ENCODE measurements at places on chromosomes 3 and 15. TPM values are rescaled to one million over a fixed set of nuclear protein-coding genes. Genes with fewer than 3 reads are reported as not detected.

Gene GMNC
- 0.09 TPM for total RNA-seq

Gene SCG5
- total RNA-seq = 20.0 TPM

Gene SPTBN5
- 6.3 TPM for total RNA-seq

Gene MESD
- total RNA-seq = 22.3 TPM

DNA sequence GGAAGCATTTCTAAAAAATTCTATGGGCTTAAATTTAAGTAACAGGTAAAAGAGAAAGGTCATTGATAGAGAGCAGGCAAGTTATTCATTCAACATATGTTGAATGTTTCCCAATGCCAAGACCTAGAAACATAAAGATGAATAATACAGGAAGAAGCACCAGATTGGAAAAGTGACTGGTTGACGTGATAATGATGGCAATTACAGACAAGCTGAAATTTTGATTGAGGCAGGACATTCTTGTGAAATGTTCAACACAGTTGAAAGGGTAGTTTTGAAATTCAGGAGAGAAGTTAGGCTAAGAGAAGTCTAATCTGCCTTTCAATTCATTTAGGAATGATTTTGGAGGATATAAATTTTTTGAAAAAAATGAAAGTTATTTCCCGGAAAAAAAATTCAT lies 536.3 kb upstream of the NAALADL2 start:
- DNase-seq = peak; percentile 48
- H3K4me1 ChIP-seq = no peaks in the 10 kb centered on the region
- no peak overlapping the region for H3K4me3 ChIP-seq
- no peak overlapping the region for H3K27ac ChIP-seq
- no peaks in the 10 kb centered on the region for H3K27me3 ChIP-seq

GRCh38 chr3:33047842-33048834 lies 48.8 kb downstream of the GLB1 start:
- peak; percentile 30 for DNase-seq
- no peak overlapping the region for H3K27ac ChIP-seq
- H3K4me1 ChIP-seq = no peaks in the 10 kb centered on the region
- H3K36me3 ChIP-seq = peaks cover 44% of the 10 kb centered on the region
- no peak overlapping the region for H3K4me3 ChIP-seq

DNA sequence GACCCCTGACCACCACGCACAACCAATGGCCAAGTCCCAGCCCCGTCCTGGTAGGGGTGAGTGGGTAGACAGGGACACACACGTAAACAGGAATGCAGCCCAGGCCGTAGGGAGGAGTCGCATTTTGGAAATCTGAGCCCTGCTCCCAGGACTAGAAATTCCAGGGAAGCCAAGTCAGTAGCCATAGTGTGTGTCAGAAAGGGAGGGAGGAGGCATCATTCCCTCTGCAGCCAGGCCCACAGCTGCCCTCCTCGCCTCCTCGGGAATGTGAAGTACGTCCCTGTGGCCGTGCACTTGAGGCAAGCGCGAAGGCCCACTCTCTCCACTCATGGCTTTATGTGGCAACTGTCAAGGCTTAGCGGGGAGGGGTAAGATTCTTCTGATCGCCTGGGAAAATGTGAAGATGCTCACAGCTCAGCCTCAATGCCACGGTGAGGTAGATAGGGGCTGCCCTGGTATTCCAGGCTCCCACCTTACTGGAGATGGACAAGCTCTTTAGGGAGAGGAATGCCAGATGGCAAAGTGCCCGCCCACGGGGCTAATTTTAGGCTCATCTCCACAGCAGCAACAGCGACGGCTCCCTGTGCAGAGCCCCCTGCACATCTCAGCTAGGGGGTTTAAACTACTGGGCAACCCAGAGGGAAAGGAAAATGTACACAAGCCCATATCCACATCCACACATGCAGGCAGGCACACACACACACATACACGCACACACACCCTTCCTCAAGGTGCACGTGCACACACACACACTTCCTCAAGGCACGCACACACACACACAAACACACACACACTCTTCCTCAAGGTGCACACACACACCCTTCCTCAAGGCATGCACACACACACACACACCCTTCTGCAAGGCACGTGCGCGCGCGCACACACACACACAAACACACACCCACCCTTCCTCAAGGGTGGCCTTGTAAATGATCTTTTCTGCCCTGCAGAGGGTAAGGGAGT lies 65.5 kb downstream of the ADCY5 start:
- no peak overlapping the region for H3K4me3 ChIP-seq
- H3K4me1 ChIP-seq = peaks cover 54% of the 10 kb centered on the region
- H3K27ac ChIP-seq = peak overlapping the region; percentile 48

DNA sequence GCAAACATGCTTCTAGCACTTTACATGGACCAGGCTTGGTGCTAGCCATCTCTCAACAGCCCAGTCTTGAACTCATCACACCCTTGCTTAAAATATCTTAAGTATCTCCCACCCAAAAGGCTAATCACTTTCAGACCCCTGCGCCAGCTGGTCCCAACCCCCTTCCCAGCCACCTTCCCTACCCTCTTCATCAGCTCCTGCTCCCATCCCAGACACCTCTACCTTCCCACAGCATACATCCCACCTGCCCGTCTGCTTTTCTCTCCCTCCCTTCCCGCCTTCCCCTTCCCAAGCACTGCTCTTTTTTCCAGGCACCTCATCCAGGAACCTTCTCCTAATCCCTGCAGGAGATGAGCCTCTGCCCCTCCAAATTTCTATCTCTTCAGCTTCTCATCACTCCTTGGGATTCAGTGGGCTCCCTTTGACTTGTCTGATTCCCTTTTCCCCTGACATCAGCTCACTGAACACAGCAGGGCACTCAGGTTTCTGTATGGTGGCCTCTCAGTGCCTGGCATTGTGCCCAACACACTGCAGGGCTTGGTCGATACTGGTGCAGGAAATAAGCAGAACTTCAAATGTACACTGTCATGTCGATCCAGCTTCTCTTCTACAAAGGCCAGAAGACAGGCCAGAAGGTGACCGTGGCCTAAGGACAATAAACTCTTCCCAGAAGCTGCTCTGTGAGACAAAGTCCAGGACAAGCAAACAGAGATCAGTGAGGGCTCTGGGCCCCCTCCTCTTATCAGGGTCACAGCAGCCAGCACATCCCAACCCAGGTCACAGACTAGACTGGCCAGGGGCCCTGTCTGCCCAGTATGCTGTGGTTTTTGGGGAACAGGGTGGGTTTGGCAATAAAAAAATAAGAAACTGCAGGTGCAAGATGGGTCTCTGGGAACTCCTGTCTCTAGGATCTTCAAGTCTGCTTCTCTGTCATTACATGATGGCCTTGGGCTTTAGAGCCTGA lies 2.2 kb upstream of the ITIH1 start:
- H3K36me3 ChIP-seq = no peaks in the 10 kb centered on the region
- no peak overlapping the region for H3K4me3 ChIP-seq
- no peaks in the 10 kb centered on the region for H3K27me3 ChIP-seq
- H3K27ac ChIP-seq = no peak overlapping the region
- peaks cover 4% of the 10 kb centered on the region for H3K4me1 ChIP-seq
- DNase-seq = peak; percentile 17

DNA sequence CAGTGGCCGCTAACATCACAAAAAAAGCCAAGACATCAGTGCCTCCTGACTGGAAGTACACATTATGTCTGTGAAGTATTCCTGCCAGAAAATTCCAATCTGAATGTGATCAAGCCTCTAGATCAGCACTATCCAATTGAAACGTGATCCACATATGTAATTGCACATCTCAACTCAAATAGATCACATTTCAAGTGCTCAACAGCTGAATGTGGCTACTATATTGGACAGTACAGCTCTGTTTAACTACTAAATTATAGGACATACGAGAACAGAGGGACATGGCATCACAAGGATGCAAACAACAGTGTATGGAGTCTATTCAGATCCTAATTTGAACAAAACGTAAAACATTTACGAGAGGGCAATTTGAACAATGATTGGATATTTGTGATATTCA lies 542 bp upstream of the UBAP1L start:
- H3K36me3 ChIP-seq = peaks cover 58% of the 10 kb centered on the region
- H3K4me1 ChIP-seq = no peaks in the 10 kb centered on the region
- peak overlapping the region; percentile 62 for H3K27ac ChIP-seq
- no peak overlapping the region for H3K4me3 ChIP-seq
- no peaks in the 10 kb centered on the region for H3K27me3 ChIP-seq

DNA sequence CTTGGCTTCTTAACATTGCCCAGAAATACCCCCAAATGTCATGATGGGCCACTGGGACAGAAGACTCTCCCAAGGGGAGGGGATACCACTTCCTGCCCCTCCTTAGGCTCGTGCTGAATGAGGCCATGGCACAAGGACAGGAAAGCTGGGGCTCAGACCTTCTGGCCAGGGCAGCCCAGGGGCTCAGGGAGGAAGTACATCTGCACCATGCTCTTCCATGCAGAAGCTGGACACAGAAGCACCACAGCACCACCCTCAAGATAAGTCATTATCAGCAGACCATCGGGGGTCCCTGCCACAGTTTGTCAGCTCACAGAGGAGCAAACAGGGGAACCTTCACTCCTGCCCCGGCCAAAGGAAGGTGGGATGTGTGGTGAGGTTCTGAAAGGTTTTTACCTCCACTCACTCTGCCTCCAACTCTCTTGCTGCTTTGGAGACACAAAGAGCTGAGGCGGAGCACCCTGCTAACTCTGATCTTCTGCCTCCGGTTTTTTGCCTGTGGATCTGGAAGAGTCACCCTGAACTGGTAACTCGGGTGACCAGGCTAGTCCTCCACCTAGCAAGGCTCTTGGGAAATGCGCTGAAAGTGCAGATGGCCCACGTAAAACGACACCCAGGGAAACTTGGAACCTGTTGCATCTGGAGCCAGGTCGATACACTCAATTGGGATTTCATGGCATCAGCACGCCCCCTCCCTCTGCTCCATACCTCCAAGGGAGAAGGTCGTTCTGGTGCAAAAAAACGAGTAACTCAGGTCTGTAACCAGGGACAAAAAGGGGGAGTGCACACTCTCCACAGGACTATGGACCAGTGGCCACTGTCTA lies 8.3 kb downstream of the BMF start:
- DNase-seq = no peak
- H3K4me1 ChIP-seq = peaks cover 87% of the 10 kb centered on the region

- H3K36me3 ChIP-seq = peaks cover 20% of the 10 kb centered on the region
- H3K4me1 ChIP-seq = peaks cover 16% of the 10 kb centered on the region
- no peak overlapping the region for H3K4me3 ChIP-seq
Observed at GRCh38 chr3:53084310-53085001, 38.6 kb upstream of the SFMBT1 start.

DNA sequence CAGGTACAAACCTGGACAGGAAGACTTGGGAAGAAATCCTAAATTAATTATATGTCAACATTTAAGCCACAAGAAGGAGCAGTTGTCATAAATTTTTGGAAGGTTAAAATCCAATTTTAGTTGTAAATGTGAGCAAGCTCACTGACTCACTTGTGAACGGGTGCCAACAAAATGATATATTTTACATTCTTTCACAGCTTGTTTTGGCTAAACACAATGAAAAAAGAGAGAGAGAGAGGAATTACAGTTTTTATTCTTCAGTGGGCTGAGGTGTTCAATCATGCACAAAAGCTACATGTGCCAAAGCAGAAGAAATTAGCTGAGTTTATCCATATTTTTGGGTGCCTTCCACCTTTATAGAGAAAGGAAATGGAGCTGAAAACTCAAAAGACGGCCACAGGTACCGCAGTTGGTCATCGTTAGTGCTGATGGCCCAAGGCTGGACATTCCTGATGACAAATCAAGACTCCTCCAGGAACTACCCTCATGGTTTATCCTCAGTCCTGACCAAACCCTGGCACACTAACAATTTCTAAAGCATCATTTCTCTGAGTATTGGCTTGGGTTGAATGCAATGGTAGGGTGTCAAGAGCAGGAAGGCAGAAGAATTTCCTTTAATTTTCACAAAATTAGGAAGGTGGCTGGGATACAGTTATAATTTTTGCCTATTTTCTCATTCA lies 37.6 kb upstream of the WNT5A start:
- peaks cover 18% of the 10 kb centered on the region for H3K4me1 ChIP-seq
- H3K27ac ChIP-seq = no peak overlapping the region
- no peak overlapping the region for H3K4me3 ChIP-seq
- H3K36me3 ChIP-seq = no peaks in the 10 kb centered on the region
- no peaks in the 10 kb centered on the region for H3K27me3 ChIP-seq
- DNase-seq = peak; percentile 85

DNA sequence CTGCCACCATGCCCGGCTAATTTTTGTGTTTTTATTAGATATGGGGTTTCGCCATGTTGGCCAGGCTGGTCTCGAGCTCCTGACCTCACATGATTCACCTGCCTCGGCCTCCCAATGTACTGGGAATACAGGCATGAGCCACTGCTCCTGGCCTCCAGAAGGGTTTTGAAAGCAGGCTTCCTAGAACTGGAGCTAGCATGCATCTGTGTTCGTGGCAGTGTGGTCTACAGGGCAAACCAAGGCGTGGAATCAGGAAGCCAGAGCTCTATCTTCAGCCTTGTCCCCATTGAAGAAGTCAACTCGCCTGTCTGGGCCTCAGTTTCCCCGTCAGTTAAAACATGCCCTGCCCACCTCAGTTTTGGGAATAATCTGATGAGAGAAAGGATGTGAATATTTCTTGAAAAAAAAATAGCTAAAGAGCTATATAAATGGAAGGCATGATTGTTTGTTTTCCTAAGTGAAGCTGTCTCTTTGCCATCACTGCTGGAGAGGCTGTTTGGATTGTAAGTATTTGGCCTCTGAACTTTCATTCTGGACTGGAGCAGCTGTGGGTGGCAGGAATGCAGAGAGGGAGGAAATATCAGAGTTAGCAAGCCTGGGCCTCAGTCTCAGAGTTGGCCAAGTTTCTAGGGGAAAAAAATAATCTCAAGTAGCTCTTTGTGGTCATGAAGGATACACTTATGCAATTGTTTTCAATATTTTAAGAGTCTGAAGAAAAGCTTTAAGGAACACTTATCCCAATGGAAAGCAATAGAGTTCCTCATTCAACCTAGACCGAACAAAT lies 36.5 kb upstream of the UACA start:
- H3K27ac ChIP-seq = peak overlapping the region; percentile 55
- no peak overlapping the region for H3K4me3 ChIP-seq
- H3K36me3 ChIP-seq = no peaks in the 10 kb centered on the region
- peaks cover 15% of the 10 kb centered on the region for H3K4me1 ChIP-seq
- H3K27me3 ChIP-seq = no peaks in the 10 kb centered on the region
- DNase-seq = peak; percentile 73

DNA sequence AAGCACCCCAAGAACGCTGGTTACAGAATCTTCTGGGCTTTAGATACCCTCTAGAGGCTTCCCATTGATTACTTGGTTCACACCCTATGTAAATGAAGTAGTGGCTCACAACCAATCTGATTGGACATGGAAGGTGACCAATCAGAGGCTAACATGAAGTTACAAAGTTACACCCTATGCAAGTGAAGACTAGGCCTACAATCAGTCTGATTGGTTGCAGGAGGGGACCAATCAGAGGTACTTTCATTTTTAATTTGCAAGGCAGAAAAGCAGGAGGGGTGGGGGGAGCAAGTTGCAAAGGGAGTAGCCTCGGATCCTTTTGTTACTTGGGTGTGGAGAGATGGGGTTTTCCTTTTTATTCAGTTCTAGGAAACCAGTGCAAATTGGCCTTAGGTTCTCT lies 11.1 kb upstream of the RTP2 start:
- no peaks in the 10 kb centered on the region for H3K36me3 ChIP-seq
- DNase-seq = no peak
- no peak overlapping the region for H3K27ac ChIP-seq
- H3K27me3 ChIP-seq = no peaks in the 10 kb centered on the region
- H3K4me1 ChIP-seq = no peaks in the 10 kb centered on the region
- no peak overlapping the region for H3K4me3 ChIP-seq

Data from muscle of leg (tissue), 16 donors.